Esophagus muscularis mucosa (tissue), 4 donors: ENCODE measurements at places on chromosomes 12 and 14. TPM values are rescaled to one million over a fixed set of nuclear protein-coding genes. Genes with fewer than 3 reads are reported as not detected.

Gene DHRS2
- 0.63 TPM for total RNA-seq

DNA sequence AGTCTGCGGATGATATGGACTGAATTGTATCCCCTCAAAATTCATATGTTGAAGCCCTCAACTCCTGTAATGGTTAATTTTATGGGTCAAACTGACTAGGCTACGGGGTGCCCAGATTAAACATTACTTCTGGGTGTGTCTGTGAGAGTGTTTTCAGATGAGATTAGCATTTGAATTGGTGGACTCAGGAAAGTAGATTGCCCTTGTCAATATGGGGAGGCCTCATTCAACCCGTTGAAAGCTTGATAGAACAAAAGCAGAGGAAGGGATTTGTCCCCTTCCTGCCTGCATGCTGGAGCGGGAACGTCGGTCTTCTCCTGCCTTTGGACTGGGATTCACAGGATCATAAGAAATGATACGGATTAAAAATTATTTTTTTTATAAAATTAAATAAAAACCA lies 84.5 kb downstream of the BBS10 start:
- H3K4me1 ChIP-seq: peaks cover 72% of the 10 kb centered on the region
- H3K27me3 ChIP-seq: no peaks in the 10 kb centered on the region
- no peak overlapping the region for H3K4me3 ChIP-seq
- DNase-seq: no peak
- H3K27ac ChIP-seq: no peak overlapping the region

GRCh38 chr14:36208690-36209278 lies 32.3 kb upstream of the PTCSC3 start:
- DNase-seq: no peak
- H3K27ac ChIP-seq: no peak overlapping the region
- H3K36me3 ChIP-seq: no peaks in the 10 kb centered on the region
- no peak overlapping the region for H3K4me3 ChIP-seq

GRCh38 chr14:72553656-72554055 lies 340.2 kb downstream of the DPF3 start:
- peaks cover 4% of the 10 kb centered on the region for H3K4me1 ChIP-seq
- DNase-seq: no peak
- H3K4me3 ChIP-seq: no peak overlapping the region
- no peak overlapping the region for H3K27ac ChIP-seq

GRCh38 chr12:110554184-110554583 lies 28.9 kb downstream of the PPTC7 start:
- peak overlapping the region; percentile 56 for H3K27ac ChIP-seq
- no peak for DNase-seq
- no peaks in the 10 kb centered on the region for H3K27me3 ChIP-seq
- H3K4me3 ChIP-seq: no peak overlapping the region

DNA sequence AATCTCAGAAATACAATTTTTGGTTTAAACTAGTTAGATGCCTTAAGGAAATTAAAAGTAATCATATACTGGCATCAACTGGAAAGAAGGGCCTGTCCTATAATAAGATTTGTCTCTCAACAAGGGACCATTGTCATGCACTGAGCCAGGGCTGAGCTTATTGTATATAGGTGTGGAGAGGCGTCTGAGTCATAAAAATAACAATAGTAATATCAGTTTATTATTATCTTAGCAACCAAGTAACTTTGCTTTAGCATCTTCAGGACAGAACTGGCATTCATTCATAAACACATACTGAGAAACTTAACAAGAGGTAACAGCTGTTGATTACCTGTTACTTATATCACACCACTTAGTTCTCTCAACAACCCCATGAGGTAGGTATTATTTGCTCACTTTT lies 7.1 kb downstream of the KRT75 start:
- H3K4me3 ChIP-seq: no peak overlapping the region
- no peak overlapping the region for H3K27ac ChIP-seq
- H3K36me3 ChIP-seq: no peaks in the 10 kb centered on the region
- H3K4me1 ChIP-seq: peaks cover 2% of the 10 kb centered on the region

- no peaks in the 10 kb centered on the region for H3K27me3 ChIP-seq
- peak overlapping the region; percentile 75 for H3K27ac ChIP-seq
- DNase-seq: no peak
- H3K4me3 ChIP-seq: no peak overlapping the region
- H3K36me3 ChIP-seq: no peaks in the 10 kb centered on the region
- peaks cover 51% of the 10 kb centered on the region for H3K4me1 ChIP-seq
Measured at GRCh38 chr12:27186022-27186839, 57.9 kb upstream of the STK38L start.

Gene PLA2G1B
- total RNA-seq: not detected

- H3K36me3 ChIP-seq: no peaks in the 10 kb centered on the region
- DNase-seq: no peak
- no peaks in the 10 kb centered on the region for H3K4me1 ChIP-seq
- no peaks in the 10 kb centered on the region for H3K27me3 ChIP-seq
- no peak overlapping the region for H3K27ac ChIP-seq
- H3K4me3 ChIP-seq: no peak overlapping the region
Measured at GRCh38 chr12:107469011-107469410, 216.6 kb upstream of the PWP1 start.

Gene HRK
- total RNA-seq: 0.17 TPM

Gene TOMM20L
- total RNA-seq: not detected

GRCh38 chr14:40417777-40418401 lies 985.7 kb upstream of the FBXO33 start:
- no peaks in the 10 kb centered on the region for H3K27me3 ChIP-seq
- DNase-seq: no peak
- no peak overlapping the region for H3K27ac ChIP-seq
- no peak overlapping the region for H3K4me3 ChIP-seq
- no peaks in the 10 kb centered on the region for H3K4me1 ChIP-seq

Gene KLRD1
- 1.3 TPM for total RNA-seq

- no peak overlapping the region for H3K4me3 ChIP-seq
- peaks cover 58% of the 10 kb centered on the region for H3K4me1 ChIP-seq
- peak; percentile 98 for DNase-seq
- H3K27ac ChIP-seq: no peak overlapping the region
- peaks cover 48% of the 10 kb centered on the region for H3K36me3 ChIP-seq
Measured at GRCh38 chr12:57213058-57213715, 3.4 kb upstream of the NXPH4 start.

DNA sequence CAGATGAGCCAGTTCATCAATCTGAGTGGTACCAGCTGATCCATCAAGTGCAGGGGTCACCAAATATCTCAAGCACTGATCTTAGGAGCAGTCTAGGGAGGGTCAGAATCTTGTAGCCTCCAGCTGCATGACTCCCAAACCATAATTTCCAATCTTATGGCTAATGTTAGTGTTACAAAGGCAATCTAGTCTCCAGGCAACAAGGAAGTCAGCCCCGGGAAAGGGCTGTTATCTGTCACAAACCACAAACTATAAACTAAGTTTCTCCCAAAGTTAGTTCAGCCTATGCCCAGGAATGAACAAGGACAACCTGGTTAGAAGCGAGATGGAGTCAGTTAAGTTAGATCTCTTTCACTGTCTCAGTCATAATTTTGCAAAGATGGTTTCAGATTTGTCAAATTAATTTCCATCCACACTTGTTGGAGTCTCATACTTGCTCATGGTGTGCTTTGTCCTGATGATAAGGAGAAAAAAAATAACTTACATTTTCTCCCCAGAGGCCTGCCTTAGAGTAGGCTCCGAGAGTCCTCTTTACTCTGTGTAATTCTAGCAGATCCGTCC lies 3.9 kb upstream of the ABHD4 start:
- H3K4me3 ChIP-seq: no peak overlapping the region
- no peak for DNase-seq
- H3K4me1 ChIP-seq: peaks cover 8% of the 10 kb centered on the region
- no peak overlapping the region for H3K27ac ChIP-seq

GRCh38 chr12:48441069-48441468 lies 31.3 kb upstream of the ANP32D start:
- no peaks in the 10 kb centered on the region for H3K27me3 ChIP-seq
- H3K4me1 ChIP-seq: no peaks in the 10 kb centered on the region
- no peak overlapping the region for H3K4me3 ChIP-seq
- H3K27ac ChIP-seq: no peak overlapping the region

GRCh38 chr14:96249029-96249428 lies 7.0 kb upstream of the BDKRB1 start:
- no peaks in the 10 kb centered on the region for H3K36me3 ChIP-seq
- DNase-seq: no peak
- no peak overlapping the region for H3K4me3 ChIP-seq
- H3K27ac ChIP-seq: peak overlapping the region; percentile 42
- H3K27me3 ChIP-seq: no peaks in the 10 kb centered on the region
